ENCODE measurements at places on chromosomes 2 and 18.

- no peak for DNase-seq
Observed at GRCh38 chr2:226730481-226730880, 69.1 kb downstream of the IRS1 start.

DNA sequence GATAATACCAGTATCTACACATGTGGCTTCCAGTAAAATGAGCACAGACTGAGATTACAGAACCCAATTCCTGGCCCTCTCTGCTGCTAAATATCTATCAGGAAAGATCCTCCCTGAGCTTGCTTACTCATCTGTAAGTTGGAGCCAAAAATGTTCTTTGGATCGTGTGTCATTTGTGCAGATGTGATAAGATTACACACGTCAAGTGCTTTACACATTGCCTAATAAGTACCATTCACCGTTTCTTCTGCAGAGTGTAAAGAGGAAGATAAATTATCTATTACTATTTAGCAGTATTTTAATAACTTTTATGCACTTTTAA is 23.2 kb upstream of the SLC20A1 start:
- no peak for DNase-seq

GRCh38 chr2:121579309-121579708 is 48.6 kb downstream of the RNU4ATAC start:
- no peak for DNase-seq

DNA sequence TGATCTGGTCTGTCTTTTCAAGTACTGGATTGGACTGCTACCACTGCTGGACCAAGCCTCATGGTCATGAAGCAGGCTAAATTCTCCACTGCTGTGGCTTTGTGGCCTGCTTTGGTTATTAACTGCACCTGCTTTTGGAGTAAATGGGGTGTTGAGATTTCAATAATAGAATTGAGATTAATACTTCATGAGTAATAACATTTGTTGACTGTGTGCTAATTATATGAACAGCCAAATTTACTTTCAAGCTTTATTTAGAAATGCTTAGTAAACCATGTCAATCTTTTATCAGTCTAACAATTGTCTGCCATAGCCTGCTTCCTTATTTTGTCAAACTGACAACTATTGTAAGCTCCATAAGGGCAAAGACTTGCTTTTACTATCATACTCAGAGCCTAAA is 27.4 kb upstream of the MTIF2 start:
- no peak for DNase-seq

GRCh38 chr2:44705356-44705755 is 236.1 kb upstream of the SIX3 start:
- DNase-seq = no peak

DNA sequence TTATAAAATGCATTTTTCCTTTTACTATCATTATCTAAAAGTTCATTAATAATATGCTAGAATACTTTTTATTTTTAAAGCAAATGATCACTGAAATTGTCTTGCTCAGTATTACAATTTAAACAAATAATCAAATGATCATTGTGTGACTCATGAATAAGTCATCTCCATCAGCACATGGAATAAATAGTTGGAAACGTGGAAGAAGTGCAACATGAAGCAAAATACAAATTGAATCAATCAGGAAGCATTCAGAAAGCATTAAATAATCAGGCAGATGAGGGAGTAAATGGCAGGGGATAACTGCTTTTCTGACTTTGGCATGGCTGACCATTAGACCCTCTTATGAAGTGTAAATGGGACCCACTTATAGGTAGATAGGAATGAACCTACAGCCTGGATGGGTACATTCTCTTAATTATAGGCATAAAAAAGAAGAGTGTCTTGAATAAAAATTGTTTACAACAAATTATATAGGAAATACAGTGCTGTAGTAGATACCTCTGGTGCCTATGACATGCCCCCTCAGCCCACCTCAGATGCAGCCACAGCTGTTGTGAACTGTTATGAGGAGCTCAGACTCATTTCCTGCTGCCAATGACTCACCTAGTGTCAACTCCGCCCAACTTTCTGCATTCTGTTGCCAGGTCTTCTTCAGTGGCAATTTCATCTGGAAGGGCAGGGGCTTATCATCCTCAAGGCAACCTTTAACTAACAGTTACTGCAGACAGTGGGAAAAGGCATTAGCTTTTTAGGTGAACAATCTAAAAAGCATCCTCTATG is 936.0 kb downstream of the TRIB2 start:
- no peak for DNase-seq

DNA sequence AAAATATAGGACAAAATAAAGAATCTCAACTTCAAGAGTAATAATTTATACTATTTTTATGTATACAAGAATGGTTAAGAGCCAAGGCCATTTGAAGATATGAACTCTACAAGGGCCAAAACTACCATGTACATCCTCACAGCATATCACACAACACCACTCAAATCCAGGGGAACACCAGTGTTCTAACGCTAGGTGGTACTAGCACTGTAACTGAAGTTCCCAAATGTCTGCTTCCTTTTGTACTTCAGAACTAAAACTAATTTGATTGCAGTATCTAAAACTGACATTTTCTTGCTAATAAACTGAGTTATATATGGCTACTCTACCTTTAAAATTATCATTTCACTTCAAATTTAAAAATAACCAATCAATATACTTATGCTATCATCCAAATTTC is 47.0 kb downstream of the REV1 start:
- no peak for DNase-seq

GRCh38 chr2:3637311-3637675 is 20.7 kb upstream of the ALLC start:
- no peak for DNase-seq

DNA sequence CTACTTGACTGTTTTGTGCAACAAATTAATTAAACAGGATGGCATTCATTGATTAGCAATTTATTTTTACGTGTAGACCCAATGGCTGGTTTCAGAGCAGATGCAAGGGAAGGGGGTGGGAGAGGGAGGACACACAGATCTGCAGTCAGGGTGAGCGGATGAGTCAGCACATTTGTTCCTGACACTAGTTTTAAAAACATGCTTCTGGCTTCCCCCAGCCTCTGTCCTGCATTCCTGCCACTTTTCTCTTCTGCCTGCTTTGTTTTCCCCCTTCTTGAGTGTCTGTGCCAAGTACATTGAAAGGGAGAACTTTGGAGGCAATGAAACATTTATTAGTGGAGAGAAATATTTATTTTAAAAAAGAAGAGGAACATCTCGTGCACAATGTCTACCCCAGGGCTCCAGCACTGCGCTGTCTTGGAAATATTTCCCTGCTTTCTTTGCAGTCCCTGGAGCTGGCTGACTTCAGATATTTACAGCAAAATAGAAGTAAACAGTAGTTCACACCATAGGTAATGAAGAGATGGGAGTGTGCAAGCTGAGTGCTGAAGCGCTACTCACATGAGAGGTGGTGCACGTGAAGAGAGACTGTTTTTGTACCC is 52.2 kb downstream of the NRP2 start:
- peak; percentile 80 for DNase-seq

GRCh38 chr2:47251404-47251675 is 96.2 kb upstream of the STPG4 start:
- DNase-seq = no peak

- DNase-seq = peak; percentile 80
Observed at GRCh38 chr18:24726727-24727492, 266.5 kb downstream of the HRH4 start.

- peak; percentile 46 for DNase-seq
Observed at GRCh38 chr2:170224692-170225294, 46.8 kb downstream of the MYO3B start.

DNA sequence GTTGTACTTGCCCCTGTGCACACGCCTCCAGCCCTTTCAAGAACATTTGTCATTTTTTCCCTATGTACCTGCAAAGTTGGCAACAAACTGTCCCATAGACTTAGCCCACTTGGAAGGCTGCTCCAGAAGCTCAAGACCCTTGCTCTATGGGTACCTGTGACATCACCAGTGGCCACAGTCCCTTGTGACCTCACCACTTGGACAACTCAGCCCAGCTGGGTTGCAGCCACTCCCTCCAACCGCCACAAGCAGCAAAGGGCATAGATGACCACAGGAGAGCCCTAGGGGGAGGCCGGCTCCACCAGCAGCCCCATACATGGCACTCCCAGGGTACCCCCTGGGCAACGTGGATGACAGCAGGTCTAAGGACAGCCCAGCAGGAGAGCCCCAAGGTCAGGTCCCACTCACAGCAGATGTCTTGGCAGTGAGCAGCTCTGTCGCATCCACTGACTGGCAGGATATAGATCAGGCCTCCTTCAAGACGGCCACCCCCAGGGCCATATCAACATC is at the start of gene TEX44:
TSS of gene TEX44 (plus strand) at position 229 of the 510 bp plus-strand sequence. CDS start at position 317, 88 bp downstream.
- no peak for DNase-seq

GRCh38 chr2:222909286-222909685 is 48.5 kb downstream of the ACSL3 start:
- DNase-seq = no peak

DNA sequence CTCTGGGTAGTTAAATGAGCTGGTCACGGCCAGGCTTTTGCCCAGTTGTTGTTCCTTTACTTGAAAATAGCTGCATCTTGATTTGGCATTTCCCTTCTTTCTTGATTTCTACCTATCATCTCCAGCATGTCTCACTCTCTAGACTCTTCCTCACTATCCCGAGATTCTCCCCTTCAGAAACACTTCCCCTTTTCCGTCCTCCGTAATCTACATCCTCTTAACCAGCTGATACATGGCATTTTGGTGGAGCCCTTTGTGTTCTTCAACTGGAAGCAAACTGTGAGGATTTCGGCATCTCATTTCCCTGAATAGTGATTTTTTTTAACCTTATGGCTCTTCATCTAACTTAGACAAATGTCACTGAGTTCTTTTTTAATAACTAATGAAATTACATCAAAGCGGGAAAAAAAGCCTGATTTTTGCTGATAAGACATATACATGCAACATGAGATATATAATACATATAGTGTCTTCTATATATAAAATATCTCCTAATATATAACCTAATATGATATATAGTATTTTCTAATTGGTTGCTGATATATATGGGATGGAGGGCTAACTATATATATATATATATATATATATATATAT is 220.2 kb upstream of the RASGRP3 start:
- no peak for DNase-seq

DNA sequence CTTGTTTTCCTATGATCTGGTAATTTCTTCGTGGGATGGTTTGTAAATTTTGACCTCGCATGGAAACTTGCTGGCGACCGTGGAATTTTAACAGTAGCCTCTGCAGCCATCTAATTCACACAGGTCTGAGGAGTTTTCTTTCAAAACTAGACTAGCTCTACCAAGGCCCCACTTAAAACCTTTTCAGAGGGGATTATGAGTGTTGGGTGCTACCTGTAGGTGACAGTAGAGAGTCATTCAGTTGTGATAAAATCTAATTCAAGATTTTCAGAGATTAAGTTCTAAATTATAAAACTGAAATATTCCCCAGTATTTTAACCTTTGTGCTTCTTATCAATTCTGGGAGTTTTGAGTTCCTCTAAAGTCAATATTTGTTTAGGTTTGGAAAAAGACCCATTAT is 31.0 kb downstream of the THSD7B start:
- no peak for DNase-seq

DNA sequence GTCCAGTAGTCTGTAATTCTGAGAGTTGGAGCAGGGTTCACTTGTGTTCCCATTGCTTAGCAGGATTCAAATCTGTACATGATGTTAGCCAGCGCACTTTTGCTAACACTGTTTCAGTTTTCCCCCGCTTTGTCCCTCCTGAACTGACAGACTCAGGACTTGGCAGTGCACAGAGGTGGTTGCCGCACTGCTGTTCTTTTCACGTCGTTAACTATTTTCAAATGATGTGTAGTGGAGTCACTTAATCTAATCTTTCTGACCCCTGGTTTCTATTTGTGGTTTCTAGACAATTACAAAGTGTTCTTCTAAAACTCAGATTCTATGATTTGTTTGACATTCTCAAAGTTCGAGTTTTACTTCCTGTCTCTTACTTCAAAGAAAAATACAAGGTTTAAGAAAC is 234.5 kb downstream of the RBM43 start:
- DNase-seq = no peak

GRCh38 chr2:20617892-20618467 is 32.9 kb downstream of the HS1BP3 start:
- DNase-seq = peak; percentile 78

DNA sequence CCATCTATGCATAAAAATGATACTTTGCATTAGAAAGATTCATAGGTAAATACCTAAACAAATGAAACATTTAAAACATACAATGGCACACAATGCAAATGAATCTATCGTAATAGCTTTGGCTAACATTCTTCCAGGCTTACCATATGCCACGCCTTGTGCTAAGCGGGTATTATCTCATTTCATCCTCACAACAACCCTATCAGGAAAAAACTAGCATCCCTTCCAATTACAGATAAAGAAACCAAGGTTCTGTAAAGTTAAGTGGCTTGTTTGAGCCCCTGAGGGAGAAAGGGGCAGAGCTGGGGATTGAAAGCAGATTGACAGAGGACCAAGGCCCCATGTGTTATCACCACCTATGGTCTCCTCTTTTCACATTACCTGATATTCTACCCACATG is 145.4 kb upstream of the ETAA1 start:
- DNase-seq = no peak

DNA sequence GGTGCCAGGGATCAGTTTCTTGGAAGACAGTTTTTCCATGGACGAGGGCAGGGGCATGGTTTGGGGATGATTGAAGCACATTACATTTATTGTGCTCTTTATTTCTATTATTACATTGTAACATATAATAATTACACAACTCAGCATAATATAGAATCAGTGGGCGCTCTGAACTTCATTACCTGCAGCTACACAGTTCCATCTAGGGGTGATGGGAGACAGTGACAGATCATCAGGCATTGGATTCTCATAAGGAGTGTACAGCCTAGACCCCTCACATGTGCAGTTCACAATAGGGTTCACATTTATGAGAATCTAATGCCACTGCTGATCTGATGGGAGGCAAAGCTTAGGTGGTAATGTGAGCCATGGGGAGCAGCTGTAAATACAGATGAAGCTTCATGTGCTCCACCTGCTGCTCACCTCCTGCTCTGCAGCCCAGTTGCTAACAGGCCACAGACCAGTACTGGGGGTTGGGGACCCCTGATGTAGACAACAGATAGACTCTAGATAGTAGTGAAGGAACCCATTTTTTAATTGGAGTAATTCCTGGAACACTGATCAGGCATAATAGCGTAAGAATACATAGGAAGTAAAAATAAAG is 41.5 kb upstream of the MC4R start:
- DNase-seq = no peak

GRCh38 chr2:217790195-217790594 is 212.6 kb downstream of the TNS1 start:
- DNase-seq = no peak
